Right cardiac atrium (tissue), 5 donors: ENCODE measurements at places on chromosomes 4 and X. TPM values are rescaled to one million over a fixed set of nuclear protein-coding genes. Genes with fewer than 3 reads are reported as not detected.

GRCh38 chr4:71814433-71814832 lies 30.6 kb upstream of the GC start:
- DNase-seq: no peak

DNA sequence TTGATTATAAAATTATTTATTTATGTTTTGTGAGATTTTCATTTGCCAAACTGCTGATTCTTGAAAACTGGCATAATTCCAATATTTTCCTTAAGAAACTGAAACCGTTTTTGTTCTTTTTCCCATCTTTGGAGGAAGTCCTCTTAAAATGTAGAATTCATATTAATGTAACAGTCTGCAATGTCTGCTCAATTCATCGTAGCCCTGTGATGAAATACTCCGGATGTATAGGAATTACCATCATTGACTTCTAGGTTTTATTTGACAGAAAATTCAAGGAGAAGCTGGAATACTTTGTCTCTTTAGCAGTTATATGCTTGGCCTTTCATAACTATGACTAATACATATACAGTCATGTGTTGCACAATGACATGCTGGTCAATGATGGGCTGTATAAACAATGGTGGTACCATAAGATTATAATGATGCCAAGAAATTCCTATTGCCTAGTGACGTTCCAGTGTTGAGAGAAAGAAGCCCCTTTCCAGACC lies 185.0 kb upstream of the GPRIN3 start:
- DNase-seq: no peak

- no peak for DNase-seq
Measured at GRCh38 chrX:45138525-45138924, 62.2 kb downstream of the DIPK2B start.

DNA sequence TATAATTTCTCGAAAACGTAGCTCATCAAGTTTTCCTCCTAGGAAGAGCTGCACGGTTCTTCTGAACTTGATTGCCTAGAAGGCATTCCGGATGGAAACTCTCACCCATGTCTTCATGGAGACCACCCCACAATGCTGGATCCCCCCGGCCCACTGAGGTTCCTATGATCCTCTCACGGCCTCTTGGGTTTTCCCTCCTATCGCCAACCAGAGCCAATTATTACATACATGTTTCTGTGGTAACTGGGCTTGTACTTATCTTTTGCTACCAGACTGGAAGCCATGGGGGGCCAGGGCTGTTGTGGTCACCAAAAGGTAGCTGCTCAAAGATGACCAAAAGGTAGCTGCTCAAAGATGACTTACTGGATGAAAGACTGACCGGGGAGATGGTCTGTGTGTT lies 131.5 kb downstream of the AFAP1 start:
- no peak for DNase-seq

DNA sequence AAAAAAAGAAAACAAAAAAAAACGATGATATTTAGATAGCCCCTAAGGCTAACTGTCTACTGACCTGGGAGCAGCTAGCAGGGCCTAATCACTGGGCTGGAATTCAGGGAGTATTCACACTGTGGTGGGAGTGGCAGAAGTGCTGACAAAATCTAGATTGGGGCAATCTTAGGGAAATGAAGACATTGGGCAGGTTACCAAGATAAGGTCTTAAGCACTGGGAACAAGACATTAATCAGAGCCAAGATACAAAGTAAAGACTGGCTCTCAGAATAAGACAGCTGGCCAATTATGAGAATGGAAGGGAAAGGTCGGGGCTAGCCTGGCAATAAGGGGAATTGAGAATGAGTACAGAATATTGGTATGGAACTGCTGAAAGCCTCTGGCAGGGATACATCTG lies 100.2 kb upstream of the GRIA3 start:
- no peak for DNase-seq

- DNase-seq: no peak
Measured at GRCh38 chrX:45322820-45323219, 122.1 kb upstream of the DIPK2B start.

DNA sequence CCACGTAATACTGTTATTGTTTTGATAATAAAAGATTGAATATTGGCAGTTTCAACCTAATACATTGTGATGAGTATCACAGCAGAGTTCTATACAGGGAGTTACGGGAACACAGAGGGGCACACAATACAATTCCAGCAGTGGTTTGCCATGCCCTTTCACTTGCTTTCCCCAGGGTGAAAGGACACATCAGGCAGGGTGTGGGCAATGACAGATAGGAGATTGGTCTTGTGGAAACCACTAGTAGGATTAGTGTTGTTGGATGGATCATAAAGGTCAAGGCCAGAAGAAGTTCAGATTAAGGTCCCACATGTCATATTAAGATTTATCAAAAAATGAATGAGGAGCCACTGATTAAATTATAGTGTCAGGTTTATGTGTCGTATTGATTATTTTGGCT lies 8.1 kb downstream of the HSD17B11 start:
- DNase-seq: no peak

- no peak for DNase-seq
Measured at GRCh38 chr4:110155654-110156053, 42.8 kb downstream of the ELOVL6 start.

DNA sequence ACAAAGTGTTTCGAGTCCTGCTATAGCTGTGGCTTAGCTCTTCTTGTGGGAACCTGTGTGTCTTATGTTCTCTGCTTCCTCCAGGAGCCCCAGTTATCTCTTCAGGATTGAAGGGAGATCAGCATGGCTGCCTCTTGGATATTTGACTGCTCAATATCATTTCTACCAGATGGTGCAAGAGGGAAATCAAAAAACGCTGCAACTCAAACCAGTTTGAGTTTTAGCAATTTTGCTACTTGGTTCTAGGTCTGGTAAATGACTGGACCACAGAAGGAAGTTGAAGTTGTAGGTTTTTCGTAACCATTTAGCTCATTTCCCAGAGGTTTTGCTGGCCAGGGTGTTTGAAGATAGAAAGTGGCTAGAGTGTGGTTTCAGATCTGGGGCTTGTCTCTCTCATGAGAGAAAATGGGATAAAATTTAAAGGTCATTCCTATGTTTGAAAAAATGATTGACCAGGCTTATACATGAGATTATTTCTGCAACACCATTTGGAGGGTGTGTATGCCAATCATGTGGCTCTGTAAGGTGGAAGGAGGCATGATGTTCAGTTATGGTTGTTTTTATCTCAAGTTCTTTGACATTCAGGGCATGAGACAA lies 210.4 kb downstream of the SPRY1 start:
- DNase-seq: no peak

DNA sequence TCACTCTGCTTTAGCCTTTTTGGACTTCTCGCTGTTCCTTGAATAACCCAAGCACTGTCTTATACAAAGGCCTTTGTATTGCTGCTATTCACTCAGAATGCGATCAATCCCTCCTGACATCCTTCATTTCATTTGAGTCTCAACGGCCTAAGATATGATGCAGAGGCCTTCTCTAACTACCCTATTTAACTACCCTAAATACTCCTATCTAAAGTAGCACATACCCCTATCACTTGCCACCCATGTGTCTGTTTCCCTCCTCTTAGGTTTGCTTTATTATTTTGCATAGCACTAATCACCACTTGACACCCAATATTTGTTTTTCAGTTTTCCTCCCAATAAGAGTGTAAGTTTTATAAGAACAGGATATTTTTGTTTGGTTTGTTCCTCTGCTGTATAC lies 42.3 kb upstream of the ACSL4 start:
- no peak for DNase-seq

- DNase-seq: peak; percentile 26
Measured at GRCh38 chr4:70559211-70559830, 32.7 kb upstream of the AMBN start.

GRCh38 chrX:39905946-39906345 lies 191.8 kb downstream of the BCOR start:
- no peak for DNase-seq

- DNase-seq: no peak
Measured at GRCh38 chr4:164023214-164023613, 528.7 kb downstream of the TMA16 start.

DNA sequence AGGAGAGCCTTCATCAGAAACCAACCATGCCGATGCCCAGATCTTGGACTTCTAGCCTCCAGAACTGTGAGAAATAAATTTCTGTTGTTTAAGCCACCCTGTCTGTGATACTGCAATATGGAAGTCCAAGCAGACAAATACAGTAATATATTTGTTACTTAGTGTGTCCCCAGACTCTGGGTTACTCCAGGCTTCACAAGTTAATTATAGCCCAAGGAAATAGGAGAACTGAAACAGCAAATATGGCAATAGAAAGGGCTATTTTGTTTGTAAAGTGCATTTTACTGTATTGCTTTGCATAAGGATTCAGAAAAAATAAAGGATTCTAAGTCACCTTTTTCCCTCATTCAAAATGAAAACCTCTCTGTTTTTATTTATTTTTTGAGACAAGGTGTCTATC lies 15.7 kb downstream of the TIGD4 start:
- no peak for DNase-seq

DNA sequence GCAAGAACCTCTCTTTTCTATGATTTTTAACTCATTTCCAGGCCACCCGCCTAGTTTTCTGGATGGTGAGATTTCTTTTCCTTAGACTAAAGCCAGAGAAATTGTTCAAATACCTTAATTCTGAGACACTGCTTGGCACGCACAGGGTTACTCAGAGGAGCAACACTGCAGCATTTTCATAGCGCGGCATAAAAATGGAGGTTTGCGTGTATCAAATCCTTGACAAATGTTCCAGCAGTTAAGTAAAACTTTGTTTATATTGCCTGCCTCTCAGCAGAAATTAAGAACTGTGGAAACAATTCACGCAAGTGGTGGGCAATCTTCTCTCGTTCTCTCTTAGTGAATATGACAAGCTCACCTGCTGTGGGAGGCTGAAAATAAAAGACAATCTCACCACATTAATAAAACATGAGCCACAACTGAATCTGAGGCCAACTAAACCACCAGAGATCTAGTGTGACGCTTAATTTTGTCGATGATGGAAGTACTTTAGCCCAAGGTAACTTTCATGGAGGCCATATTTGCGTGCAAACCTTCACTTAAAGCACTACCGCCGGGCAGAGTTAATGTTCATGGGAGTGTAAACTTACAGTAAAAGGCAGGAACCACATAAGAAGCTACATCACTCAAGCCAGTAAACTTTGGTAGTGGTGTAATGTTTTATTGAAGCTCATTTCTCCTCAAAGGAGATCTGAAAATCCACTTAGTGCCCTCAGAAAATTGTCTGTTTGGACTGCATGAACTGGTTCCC lies 894.8 kb upstream of the EPHA5 start:
- no peak for DNase-seq

DNA sequence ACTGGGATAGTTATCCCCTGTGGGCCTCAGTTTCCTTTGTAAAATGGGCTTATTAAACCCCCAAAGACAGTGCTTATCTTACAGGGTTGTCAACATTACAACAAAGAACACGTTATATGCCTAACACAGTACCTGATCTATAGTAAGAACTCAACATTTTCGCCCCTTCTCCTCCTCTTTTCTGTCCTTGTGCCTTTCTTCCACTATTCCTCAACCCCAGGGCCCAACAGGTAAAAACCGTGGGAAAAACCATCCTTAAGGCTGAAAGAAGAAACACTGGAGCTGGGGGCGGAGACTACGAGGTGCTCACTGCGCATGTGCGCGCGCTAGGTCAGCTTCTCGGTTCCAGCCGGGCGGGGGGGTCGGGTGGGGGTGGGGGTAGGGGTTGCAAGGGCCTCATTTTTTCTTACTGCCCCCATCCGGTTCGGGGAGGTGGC lies 426 bp upstream of the XIAP start:
- no peak for DNase-seq

DNA sequence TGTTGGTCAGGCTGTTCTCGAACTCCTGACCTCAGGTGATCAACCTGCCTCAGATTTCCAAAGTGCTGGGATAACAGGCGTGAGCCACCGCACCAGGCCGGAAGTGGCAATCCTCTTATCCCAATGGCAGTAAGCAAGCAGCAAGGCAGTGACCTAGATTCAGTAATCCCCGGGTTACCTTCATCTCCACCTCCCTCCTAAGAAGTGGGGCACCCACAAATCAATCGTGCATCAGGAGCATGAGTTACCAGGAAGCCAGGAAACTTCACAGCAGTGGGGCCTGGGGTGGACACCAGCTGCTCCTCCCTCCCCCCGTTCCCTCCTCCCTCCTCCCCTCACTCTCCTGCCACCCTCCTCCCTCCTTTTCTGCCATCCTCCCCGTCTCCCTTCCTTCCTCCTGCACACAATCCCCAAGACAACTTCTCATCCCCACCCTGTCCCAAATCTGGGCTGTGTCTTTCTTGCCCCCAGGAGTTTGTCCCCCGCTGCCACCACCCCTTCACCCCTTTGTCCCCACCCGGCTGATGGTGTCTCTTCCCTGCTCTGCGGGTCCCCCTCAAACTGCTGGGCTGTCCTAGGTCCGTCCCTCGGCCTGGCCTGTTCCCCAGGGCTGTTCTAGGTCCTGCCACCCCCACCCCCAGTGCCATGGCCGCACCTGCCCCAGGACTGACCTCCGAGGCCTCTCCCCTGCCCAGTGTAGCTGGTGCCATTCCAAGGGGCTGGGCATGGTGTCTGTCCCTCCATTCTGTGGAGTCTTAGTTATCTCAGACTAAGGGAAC lies 2.2 kb downstream of the PDE6B start:
- DNase-seq: no peak

- no peak for DNase-seq
Measured at GRCh38 chrX:132694382-132694781, 205.5 kb upstream of the MBNL3 start.

- DNase-seq: no peak
Measured at GRCh38 chrX:120316587-120317283, 5.5 kb upstream of the TMEM255A start.

FAM114A1 gene
- 41.9 TPM for total RNA-seq

CT45A5 gene
- not detected for total RNA-seq

SLC26A1 gene
- not detected for total RNA-seq

DUSP9 gene
- total RNA-seq: 0.14 TPM

MXRA5 gene
- 3.1 TPM for total RNA-seq

TACR3 gene
- total RNA-seq: not detected

MAP3K15 gene
- total RNA-seq: 0.17 TPM
